ENCODE measurements at places on chromosomes 6 and 20. TPM values are rescaled to one million over a fixed set of nuclear protein-coding genes. Genes with fewer than 3 reads are reported as not detected.

DNA sequence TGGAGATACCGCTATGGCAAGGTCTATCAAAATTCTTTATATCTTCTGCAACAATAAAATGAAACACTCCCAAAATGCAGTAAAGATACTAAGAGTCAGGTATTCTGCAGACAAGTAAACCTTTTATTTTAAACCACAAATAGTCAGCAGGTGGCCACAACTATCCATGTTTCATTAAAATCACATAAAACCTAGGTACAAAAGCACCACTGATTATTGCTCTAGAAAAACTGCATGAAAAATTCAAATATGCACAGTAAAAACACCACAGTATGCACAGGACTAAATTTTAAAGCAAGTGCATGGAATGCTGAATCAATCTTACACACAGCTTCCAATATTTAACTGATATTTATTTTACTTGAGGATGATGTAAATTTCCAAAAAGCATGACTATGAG lies 33.3 kb downstream of the HMGN3 start:
- no peak for DNase-seq

GRCh38 chr20:10875653-10876052 lies 201.9 kb upstream of the JAG1 start:
- no peak for DNase-seq

DNA sequence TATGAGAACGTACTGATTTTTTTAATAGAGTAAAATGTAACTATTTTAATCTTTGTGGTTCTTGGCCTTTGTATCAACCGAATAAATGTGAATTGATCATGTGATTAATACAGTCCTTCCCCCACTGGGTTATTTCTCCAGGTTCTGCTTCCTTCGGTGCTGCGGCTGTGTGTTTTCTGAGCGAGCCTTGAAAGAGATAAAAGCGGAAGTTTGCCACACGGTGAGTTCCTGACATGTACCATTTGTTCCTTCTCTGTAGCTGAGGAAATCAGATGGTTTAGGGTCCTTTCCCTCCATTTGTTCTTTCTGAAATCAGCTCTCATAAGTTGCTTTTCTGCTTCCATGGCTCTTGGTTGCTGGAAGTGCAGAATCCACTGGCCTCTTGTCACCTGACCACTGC lies 15.5 kb downstream of the RTF2 start:
- no peak for DNase-seq

DNA sequence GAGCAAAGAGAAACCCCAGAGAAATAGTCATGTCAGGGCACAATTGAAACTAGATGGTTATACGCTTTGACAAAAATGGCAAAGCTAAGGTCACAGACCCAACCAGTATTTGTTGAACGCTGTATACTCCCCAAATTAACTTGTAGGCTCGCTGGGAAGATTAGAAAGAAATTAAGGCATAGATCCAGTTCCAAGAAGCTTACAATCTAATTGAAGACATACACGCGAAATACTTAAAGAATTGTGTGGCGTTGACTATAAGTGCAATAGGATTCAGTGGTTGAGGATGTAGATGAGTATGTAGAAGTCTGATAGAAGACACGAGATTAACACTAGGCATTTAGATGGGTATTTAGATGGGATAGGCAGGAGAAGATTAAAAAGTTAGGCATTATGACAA lies 525 bp downstream of the FAM229B start:
- no peak for DNase-seq

- peak; percentile 88 for DNase-seq
These were observed 1.5 kb upstream of the GMEB2 start for GRCh38 chr20:63628246-63628975.

The IMPG1 gene
- not detected for total RNA-seq

The RAB32 gene
- 93.9 TPM for total RNA-seq

The ATP6V1G2 gene
- not detected for total RNA-seq

- DNase-seq = no peak
These were observed 289.5 kb upstream of the CDYL start for GRCh38 chr6:4486568-4487315.

GRCh38 chr6:147741389-147741788 lies 232.9 kb downstream of the SAMD5 start:
- DNase-seq = no peak

DNA sequence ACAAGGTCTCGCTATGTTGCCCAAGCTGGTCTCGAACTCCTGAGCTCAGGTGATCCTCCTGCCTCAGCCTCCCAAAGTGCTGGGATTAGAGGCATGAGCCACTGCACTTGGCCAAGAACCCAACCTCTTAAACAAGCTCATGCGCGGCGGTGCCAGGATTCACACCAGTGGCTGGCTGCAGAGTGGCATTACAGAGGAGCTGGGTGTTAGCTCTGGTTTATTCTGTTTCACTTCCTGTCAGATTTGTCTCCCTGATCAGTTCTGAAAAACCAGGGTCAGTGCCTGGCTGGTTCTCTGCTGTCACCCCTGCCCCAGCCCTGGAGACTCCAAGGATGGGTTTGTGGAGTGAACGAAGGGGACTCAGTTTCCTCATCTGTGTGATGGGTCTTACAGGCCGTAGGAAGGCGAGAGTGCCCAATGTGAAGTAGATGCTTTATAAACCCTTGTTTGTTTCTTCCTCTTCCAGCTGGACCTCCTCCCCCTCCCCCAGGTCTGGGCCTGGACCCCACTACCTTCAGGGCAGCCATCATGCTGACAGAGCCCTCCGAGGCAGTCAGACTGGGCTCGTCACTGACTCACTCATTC lies 63.4 kb downstream of the UBE2V1 start:
- DNase-seq = no peak

DNA sequence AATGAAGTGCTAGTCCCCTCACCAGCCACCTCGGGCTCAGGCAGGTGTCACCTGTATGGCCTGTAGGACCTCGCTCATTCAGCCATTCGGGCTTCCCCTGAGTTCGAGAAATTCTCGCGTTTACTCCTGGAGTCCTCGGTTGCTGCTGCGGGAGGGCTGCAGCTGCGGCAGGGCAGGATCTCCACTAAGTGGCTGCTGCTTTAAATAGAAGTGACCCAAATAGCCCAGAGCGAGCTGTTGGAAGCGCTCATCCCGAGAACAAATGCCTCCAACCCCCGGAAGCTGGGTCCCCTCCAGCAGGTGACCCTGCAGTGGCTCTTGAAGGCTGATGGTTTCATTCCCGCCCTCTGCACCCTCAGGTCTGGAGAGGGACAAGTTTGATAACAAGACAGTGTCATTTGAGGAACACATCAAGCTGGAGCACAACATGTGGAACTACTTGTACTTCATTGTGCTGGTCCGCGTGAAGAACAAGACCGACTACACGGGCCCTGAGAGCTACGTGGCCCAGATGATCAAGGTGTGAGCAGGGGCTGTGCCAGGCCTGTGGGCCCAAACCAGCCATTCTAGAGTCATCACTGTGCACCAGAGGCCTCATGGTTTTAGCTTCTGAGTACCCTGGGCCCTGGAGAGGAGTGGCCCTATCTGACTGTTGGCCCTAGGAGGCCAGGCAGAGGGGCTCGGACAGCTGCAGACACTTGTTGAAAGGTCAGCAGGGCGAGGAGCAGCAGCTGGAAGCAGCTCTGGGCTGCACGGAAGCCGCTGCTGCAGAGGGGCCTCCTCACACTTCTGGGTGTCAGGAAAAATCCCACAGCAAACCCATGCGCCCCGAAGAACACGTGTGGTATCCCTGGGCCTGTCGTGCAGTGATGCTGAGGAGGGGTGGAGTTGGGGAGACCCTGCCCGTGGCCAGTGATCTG lies 18.1 kb downstream of the UQCC2 start:
- no peak for DNase-seq

GRCh38 chr20:25313593-25313992 lies 65.7 kb downstream of the PYGB start:
- no peak for DNase-seq

GRCh38 chr6:99270826-99271225 lies 78.6 kb downstream of the FAXC start:
- no peak for DNase-seq

- DNase-seq = no peak
These were observed 90.4 kb downstream of the NFATC2 start for GRCh38 chr20:51452091-51452613.

DNA sequence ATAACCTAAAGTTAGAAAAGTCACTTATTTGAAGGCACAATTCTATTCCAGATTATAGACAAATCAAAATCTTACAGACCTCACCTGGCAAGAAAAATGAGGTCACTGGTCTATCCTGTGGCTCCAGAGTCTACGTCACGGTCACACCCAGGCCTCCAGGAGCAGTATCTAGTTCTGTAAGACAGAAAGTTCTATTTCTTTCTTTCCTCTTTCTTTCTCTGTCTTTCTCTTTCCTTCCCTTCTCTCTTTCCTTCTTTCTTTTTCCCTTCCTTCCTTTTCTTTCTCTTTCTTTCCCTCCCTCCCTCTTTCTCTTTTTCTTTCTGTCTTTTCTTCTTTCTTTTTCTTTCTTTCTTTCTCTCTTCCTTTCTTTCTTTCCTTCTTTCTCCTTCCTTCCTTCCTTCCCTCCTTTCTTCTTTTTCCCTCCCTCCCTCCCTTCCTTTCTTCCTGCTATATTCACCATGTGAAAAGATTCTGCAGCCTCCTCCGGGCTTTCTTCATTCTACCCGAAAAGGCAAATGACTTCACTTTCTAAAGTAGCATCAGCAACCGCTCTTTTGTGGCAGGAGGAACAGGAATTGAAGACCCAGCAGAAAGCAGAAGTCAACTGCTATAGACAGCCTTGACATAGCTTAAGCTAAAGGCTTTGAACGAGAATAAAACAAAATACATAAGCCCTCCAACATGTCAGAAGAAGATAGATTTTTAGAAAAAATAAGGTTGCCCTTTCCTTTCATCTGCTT lies 83.9 kb upstream of the SIRPG start:
- no peak for DNase-seq

- DNase-seq = peak; percentile 2
These were observed 281.9 kb downstream of the UBE3D start for GRCh38 chr6:82783587-82784236.

DNA sequence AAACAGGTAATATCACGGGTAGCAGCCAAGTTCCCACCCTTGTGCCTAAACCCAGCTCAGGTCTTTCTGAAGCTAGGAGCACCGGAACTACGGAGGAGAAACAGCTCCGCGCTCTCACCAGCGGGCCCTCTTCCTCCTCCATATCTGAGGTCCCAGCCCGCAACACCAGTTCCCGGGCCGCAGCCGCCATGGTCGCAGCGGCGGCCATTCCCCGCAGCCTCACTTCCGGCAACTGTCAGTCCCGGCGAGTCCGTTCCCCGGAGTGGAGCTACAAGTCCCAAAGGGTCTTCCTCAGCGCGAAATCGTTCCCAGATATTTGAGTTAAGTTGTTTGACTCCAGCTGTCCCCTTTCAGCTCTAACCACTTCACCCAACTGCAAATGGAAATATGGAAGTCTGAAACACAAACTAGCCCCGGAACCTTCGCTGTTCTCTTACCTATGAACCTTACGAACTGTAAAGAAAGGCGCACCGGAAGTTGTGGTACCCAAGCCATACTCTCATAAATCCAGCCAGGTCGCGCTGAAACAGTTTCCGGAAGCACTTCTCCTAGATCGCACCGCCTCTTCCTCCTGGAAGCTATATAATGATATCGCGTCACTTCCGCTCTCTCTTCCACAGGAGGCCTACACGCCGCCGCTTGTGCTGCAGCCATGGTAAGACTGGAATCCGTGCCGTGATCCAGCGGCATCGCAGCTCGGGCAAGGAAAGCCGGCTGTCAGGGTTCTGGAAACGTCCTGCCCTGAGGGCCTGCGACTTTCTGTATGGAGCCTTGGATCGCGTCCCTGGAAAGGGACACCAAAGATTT lies at the start of the genes RPS18 and VPS52:
Gene RPS18, plus strand, starts transcription at position 608 of the 807 bp plus-strand sequence. Its CDS starts 45 bp downstream, at position 653.
Gene VPS52, minus strand, starts transcription at position 409 of the 807 bp plus-strand sequence. Its CDS starts 201 bp downstream, at position 208.
- DNase-seq = peak; percentile 100

The RRAGD gene
- total RNA-seq = 0.39 TPM

GRCh38 chr6:131199568-131200272 lies 64.5 kb downstream of the AKAP7 start:
- DNase-seq = peak; percentile 63

GRCh38 chr6:7512320-7512719 lies 29.2 kb upstream of the DSP start:
- DNase-seq = no peak

DNA sequence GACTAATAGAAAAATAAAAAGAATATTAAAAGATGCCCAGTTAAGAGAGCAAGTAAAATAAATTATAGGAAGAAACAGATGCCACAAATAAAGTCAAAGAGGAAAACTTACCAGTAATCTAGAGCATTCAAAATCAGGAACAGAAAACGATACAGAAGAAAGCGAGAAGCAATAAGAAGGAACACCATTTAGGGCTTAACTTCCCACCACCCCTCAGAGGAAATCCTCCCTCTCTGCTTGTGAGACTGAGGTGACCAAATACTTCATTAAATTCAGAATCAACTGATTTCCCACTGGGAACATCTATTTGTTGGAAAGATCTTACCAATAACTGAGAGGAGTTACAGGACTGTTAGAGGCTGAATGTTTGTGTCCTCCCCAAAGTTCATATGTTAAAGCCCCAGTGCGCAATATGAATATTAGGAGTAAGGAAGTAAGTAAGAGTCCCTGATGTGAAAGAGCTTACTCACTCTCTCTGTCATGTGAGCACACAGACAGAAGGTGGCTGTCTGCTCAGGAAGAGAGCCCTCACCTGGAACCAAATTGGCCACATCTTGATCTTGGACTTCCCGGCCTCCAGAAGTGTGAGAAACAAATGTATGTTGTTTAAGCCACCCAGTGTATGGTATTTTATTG lies 19.5 kb downstream of the KATNA1 start:
- DNase-seq = no peak

GRCh38 chr20:24164360-24164759 lies 175.8 kb upstream of the GGTLC1 start:
- peak; percentile 21 for DNase-seq

DNA sequence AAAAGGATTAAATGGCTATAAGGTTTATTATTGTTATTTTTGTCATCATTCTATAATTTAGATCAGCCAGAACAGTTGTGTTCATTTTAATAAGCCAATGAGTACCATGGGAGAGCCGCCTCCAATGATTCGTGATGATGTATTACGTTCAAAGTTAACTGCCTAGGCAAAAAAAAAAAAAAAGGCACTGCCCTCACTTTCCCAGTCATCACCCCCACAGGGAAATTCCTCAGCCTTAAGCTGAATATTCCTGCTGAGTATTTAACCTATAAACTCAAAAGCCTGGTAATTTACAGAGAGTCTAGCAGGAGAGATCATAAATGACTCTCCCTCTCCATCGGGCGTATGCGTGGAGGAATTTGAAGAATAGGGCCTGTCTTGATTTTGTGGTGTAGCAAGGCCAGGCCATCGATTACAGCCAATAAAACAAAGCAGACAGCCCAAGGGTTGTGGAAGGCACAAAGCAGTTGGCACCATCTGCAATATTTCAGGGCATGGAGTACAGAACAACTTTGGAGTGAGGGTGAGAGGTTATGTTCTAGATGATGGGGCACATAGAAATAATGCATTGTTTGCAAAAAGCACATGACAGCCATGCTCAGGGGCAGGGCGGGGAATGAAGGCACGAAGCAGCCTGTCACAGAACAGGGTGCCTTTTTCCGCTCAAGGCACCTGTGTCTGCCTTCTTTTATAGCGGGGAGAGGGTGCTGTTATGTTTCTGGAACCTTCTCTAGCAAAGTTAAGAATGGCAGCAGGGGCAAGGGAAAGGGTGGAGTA lies 138.2 kb upstream of the DTNBP1 start:
- DNase-seq = no peak

DNA sequence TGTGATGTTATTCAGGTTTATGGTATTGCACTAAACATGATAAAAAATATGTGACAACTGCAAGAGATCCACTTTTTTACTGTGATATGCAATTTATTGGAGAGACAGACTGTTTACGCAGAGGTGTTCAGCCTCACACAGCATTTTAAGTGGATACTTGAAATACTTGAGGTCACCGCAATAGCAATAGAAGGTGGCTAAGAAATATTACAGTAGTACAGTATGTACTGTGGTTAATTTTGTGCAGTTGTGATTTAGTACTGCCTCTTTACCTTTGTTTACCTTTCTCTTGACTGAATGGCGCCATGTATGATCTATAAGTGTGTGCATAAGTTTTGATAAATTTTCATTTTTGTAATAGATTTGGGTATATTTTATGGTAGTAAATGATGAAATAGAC lies 17.4 kb downstream of the MACROD2 start:
- no peak for DNase-seq

The PLA2G7 gene
- total RNA-seq = not detected

Measured in HepG2 (cell line).